ENCODE measurements at places on chromosomes 6 and 20.

DNA sequence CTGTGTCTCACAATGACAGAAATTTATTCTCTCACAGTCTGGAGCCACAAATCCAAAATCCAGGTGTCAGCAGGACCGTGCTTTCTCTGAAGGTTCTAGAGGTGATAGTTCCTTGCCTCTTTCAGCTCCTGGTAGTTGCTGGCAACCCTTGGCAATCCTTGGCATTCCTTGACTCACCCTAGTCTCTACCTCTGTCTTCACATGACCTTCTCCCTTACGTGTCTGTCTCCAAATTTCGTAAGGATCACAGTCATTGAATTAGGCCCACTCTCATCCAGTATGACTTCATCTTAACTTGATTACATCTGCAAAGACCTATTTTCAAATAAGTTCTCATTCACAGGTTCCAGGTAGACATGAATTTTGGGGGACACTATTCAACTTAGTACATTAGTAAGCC lies 143.1 kb downstream of the CEP57L1 start:
- DNase-seq = no peak

DNA sequence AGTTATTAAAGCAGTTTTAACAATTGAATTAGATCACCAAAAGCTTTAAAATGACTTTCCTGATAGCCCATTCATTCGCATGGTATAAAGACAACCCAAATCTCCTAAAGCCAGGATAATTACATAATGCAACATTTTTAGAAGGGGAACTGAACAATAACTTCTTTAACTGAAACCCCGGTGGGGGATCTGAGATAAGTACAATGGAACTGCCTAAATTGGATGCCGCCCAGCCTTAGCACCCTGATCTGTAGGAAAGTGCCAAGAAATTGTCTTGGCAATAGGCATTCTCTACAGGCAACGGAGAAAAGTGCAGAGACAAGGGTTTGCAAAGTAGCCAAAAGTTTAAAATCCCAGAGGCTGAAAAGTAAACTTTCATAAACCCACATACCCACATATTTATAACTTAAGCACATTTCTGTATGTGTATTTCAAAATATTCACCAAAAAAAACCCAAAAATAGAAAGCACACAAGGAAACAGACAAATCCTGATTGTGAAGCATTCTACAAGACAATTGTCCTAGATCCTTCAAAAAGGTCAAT lies 98.8 kb upstream of the BEND6 start:
- DNase-seq = no peak

- no peak for DNase-seq
Measured at GRCh38 chr20:57882451-57883161, 172.8 kb upstream of the PMEPA1 start.

DNA sequence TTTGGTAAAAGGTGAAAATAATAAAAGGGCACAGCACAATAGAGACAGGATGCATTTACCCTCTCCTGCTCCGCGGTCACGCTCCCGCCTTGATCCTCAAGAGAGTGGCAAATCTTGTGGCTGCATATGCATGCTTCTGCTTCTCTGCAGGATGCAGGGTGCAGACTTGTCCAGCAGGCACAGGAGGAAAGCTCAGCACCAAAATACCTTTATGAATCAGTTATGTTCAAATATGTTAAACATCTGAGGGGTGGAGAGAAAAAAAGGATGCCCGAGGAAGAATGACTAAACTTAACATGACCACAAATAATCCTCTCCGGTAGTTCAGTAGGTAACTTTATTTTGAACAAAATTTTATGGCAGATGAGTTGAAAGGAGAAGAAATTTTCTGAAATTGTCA lies 366.1 kb upstream of the SOX4 start:
- DNase-seq = no peak

DNA sequence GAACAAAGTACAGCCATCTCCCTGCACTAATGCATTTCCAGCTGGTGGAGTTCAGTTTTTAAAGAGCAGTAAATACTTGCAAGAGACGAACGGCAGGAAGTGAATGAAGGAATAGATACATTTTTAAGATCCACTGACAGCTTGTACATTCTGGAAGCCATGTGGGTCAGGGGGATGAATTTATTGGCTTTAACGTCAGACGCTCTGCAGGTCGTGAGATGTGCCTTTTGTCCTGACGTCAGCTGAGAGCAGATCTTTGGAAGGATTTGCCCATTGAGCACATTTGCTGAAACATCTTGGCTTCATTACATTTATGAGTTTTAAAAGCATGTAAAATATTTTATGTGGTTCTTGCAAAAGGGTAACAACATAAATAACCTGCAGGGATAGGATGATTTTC lies 29.5 kb upstream of the SALL4 start:
- no peak for DNase-seq

GRCh38 chr6:84758486-84758885 lies 5.9 kb downstream of the TBX18 start:
- DNase-seq = no peak

- no peak for DNase-seq
Measured at GRCh38 chr6:147035886-147036285, 168.3 kb upstream of the STXBP5 start.

DNA sequence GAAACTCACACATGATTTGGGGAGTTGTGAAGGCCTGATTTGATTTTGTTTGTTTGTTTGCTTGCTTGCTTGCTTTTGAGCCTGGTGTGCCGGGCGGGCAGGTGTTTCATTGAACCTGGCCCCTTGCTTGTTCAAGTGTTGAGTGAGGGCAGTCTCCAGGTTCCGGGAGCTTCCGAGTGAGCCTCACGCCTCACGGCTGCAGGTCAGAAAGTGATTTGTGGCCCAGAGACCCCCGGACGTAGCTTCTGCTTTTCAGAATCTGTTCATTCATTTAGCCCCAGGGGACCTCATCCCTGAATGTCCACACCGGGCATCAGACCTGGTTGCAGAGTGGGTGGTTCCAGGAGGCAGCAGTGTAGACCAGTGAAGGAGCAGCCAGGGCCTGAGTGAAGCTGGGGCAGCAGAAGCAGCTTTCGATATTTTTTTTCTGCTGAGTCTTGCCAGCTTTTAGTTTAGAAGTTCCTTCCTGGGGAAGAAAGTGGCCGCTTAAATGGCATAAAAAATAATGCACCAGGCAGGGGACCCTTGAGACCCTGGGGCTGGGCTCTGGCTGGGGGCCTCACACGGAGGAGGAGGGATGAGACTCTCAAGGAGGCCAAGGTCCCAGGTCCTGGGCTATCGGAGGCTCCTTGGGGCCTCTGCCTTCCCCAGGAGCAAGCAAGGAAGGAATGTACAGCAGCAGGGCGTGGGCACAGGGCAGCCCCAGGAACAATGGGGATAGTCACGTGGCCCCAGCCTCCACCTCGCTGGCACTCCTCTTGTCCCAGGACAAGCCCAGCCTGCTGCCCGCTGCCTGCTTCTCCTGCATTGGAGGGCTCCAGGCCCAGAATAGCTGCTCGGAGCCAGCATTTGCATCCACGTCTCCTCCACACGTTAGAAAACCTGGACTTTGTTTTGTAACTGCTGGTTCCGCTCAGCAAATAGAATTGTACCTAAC lies 89.2 kb upstream of the BHLHE23 start:
- DNase-seq = no peak

GRCh38 chr6:99119109-99120031 lies 171.6 kb upstream of the FBXL4 start:
- no peak for DNase-seq

- DNase-seq = no peak
Measured at GRCh38 chr6:157814883-157815282, 8.2 kb upstream of the SNX9 start.

DNA sequence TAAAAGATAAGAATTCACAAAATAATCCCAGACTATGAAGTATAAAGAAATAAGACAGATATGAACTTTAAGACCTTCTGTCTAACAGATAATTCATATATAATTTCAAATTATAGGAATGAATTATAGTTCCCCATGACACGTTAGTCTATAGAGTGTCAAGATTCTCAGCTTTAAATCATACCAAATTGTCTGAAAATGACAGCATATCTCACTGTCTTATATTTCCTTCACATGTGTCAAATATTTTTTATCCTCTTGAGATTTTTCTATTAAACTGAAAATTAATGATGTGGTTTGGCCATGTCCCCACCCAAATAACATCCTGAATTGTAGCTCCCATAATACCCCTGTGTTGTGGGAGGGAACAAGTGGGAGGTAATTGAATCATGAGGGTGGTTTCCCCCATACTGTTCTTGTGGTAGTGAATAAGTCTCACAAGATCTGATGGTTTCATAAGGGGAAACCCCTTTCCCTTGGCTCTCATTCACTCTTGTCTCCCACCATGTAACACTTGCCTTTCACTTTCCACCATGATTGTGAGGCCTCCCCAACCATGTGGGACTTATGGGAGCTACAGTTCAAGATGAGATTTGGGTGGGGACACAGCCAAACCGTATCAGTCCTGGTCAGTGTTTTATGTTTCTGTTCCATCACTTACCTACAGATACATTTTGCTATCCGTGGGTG lies 825.3 kb upstream of the GJE1 start:
- no peak for DNase-seq

- DNase-seq = no peak
Measured at GRCh38 chr20:22904905-22905304, 130.2 kb upstream of the SSTR4 start.

DNA sequence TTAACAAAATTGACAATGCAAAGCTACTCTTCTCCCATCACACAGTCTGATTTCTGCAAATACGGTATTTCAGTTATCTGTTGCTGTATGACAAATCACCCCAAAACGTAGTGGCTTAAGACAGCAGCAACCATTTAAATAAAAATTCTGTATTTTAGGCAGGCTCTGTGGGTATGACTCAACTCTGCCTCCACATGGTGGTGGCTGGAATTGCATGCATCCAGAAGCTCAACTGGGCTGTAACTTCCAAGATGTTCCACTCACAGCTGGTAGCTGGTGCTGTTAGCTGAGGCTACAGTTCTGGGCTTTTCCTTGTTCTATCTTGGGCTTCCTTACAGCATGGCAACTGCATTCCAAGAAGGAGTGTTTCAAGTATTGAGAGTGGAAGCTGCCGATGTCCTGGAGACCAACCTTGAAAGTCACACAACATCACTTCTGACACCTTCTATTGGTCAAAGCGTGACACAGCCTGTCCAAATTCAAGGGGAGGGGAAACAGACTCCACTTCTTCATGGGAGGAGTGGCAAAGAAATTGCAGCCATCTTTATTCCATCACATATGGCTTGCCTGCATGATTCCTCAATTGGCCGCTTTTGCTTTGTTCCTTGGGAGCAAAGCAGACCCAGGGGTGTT lies 39.7 kb upstream of the TULP1 start:
- DNase-seq = peak; percentile 35

- no peak for DNase-seq
Measured at GRCh38 chr20:49814057-49814694, 1.5 kb downstream of the SLC9A8 start.

GRCh38 chr6:126002755-126003679 lies 16.7 kb downstream of the TRMT11 start:
- DNase-seq = no peak

GRCh38 chr6:11318835-11319813 lies 86.7 kb upstream of the NEDD9 start:
- no peak for DNase-seq

DNA sequence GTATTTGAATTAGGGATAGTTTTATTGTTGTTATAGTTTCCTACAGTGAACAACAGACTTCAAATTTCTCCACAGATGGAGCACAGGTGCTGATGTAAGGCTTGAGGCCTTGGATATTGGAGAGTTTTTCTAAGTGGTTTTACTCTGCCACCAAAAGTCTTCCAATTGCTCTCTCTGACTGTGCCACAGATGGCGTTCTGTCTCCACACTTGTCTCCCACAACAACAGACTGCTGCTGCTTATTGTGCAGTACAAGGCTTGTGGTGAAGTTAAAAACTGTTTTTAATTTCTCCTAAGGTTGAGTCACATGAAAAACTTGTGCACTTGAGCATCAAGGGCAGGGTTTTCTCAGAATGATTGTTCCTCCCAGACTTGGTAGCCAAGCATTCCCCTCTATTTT lies 460.9 kb upstream of the KHDRBS2 start:
- no peak for DNase-seq

- no peak for DNase-seq
Measured at GRCh38 chr6:37013516-37014491, 8.3 kb downstream of the FGD2 start.

- DNase-seq = no peak
Measured at GRCh38 chr6:163579880-163580295, 165.4 kb downstream of the QKI start.

DNA sequence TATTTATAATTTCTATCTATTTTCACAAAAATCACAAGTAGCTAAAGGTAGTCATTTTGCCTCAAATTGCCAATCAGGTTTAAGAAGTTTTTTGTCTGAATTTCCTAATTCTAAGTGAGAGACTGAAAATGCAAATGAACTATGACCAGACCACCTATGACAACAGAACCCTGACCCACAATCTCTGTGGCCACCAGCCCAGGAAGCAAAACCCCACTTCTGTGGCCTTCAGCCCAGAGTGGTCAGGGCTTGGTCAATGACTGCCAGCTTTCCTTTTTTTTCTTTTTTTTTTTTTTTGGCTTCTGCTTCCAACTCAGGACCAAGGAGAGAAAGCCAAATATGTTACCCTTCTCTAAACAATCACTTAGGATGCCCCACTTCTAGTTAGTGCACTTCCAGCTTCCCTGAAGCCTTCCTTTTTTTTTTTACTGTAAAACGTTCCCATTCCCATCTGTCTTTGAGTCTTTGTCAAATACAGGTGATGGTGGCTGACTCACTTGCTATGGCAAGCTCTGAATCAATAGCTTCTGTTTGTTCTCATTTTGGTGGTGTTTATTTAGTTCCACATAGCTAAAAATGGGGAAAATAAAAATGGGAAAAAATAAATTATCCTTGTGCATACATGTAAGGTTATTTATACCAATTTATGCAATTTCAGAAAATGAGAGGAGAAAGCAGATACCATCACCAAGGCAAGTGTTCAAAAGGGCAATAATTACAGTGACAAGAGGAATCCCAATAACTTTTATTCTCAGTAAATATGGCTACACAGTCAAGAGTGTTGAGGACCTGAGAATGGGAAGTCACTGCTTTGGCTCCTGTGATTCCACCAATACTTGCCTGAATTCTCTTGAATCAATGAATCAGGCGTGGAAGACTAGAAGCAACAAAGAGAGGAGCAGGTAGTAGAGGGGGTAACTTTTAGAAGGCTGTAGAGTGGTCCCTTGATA lies 170.3 kb upstream of the PDE7B start:
- no peak for DNase-seq

DNA sequence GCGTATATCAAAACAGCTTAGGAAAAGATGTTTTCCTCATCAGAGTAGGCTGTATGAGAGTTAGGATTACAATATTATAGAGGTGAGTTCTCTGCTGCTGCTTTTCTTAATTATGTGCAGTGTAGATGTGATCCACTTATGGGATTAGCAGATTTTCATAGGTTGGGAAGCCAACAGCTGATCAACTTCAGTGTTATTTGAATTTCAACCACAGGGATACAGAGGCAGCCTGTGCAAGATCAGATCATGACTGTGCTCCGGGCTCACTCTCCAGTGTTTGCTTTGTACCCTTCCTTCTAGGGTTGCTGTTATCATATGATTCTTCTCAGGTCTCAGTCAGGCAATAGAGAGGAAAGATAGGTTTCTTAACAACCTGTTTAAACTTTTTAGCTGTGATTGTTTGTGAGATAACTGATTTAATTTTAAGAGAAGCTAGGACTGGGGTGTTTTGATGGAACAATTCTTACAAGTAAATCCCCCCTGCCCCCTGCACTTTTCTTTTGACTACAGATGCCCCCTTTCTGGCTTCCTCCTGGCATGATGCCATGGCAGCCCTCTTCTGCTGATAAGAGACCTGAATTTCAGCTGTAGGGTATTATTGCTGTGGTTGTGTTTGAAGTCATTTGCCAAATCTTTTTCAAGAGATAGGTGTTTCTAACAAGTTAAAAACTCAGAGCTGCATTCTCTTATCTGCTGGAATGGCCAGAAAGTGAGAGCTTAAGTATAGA lies 8.5 kb downstream of the RNF8 start:
- no peak for DNase-seq

- no peak for DNase-seq
Measured at GRCh38 chr20:11305406-11305805, 612.3 kb upstream of the BTBD3 start.

Data from activated CD4-positive, alpha-beta T cell treated with anti-CD3 and anti-CD28 coated beads for 1 hour (primary cell).